CD4-positive, alpha-beta T cell (primary cell): ENCODE measurements at places on chromosomes 1 and 21.

GRCh38 chr1:39620659-39621165 is 18.7 kb downstream of the HEYL start:
- DNase-seq, result no peak

GRCh38 chr1:55033265-55033614 is 6.1 kb upstream of the PCSK9 start:
- DNase-seq, result no peak

DNA sequence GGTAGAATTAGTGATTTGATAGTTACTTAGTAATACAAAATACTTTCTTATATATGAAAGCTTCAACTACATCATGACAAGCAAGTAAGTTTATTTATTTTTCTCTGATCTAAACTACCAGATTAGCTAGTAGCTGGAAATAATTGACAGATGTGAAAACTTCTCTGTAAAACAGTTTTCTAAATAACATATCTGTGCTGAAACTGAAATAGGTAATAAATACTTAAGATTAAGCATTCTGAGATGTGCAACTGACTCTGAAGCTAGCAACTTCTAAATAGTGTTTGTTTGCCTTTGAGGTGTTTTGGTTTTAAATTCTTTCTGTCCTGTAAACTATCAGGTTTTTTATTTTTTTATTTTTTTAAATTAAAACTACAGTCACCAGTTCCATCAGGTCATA is 18.5 kb upstream of the LHX8 start:
- no peak for DNase-seq

DNA sequence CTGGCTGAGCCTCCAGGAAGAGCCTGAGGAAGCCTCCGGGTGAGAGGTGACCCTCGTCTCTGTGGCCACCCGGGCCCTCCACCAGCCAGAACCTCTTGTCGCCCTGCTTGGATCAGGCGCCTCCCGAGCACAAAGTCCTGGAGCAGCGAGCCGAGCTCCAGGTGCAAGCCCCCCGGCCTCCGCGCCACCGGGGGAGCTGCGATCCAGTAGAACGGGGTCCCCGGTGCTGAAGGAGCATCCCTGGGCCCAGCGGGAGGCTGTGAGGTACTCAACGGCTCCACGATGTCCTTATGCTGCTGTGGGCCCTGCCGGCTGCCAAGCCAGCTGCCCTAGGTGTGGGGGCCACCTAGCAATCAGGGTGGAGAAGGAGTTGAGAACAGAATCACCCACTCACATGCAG is 102.8 kb downstream of the PRDM16 start:
- no peak for DNase-seq

GRCh38 chr21:41830764-41831452 is 48.2 kb downstream of the PRDM15 start:
- DNase-seq, result no peak

DNA sequence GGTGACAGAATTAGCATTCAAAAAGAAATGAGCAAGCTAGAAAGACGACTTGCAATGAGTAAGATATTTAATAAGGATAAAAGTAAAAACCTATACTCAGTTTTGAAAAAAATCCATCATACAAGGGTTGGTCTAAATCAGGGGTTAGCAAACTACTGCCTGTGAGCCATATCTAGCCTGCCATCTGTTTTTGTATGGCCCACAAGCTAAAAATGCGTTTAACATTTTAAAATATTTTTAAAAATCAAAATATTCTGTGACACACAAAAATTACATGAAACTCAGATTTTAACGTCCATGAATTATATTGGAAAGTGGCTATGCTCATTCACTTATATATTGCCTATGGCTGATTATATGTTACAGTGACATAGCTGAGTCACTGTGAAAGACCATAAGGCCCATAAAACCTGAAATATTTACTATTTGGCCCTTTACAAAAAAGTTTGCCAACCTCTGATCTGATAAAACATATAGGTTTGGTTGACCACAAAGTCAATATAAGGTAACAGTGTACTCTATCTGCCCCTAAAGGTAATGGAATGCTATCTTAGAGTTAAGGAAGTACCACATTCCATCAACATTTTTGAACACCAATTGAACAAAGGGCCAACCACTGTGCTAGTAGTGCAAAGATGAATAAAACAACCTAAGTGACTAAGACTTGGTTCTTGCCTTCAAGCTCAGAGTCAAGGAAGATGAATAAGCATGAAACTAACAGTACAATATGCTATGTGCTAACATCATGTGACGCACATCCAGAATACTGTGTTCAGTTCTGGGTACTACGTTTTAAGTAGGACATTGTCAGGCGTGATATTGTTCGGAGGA is 3.2 kb downstream of the IFT25 start:
- DNase-seq, result no peak

DNA sequence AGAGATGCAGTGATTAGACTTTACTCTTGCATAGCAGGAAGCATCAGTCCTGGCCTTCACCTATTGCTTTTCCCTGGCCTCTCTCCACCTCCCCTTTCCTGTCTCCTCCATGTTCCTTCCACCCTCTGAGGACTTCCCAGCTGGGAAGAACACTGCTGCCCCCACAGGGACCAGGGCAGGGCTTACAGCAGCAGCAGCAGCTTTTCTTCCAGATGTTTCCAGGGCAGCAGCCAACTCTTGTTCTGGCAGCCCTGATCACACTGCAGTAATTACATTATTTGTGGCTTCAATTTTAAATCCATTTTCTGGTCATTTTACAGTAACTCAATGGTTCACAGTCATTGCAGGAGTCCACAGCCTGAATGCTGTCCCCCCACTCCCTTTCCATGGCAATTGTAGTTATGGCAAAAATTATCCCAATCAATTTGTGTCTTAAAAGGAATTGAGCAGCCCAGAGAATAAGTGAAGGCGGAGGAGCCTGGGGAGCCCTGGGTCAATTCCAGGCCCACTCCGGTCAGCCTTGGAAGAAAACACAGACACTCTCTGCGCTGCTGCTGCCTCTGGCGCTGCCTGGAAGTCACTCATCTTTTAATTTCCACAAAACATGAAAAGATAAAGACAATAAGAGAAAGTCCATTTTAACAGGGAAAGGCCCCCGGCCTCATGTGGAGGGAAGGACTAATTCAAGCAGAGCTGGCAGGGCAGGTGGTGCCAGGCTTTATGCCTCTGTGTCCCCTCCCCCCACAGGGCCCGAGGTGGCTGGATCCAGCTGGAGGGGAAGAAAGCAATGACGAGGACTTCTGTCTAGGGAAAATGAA is 148.6 kb downstream of the GRIK3 start:
- no peak for DNase-seq
